ENCODE measurements at places on chromosomes 3 and 15.

GRCh38 chr15:33864360-33865075 is 103.8 kb upstream of the CHRM5 start:
- no peak for DNase-seq

GRCh38 chr3:67495751-67496150 is 158.7 kb downstream of the SUCLG2 start:
- DNase-seq: no peak

- no peak for DNase-seq
Measured at GRCh38 chr15:43189296-43189695, 4.1 kb downstream of the CCNDBP1 start.

DNA sequence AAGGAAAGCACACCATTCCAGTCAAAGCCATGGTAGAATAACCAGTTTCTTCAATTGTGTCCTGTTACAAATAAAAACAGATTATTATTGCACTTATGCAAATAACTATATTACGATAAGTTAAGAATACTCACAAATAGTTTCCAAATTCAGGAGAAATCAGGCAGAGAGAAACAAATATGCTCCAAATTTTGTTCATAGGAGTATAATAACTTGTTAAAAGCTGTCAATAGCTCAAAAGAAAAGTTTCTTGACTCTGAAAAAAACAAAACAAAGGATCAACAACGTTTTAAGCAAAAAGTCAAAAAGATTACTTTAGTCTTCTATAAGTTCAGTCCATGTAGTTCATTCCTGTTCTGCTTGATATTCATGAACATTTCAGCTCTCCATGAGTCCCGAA is 59.7 kb upstream of the BDH1 start:
- DNase-seq: no peak

GRCh38 chr3:117130222-117130621 is 420.6 kb downstream of the TUSC7 start:
- DNase-seq: no peak

DNA sequence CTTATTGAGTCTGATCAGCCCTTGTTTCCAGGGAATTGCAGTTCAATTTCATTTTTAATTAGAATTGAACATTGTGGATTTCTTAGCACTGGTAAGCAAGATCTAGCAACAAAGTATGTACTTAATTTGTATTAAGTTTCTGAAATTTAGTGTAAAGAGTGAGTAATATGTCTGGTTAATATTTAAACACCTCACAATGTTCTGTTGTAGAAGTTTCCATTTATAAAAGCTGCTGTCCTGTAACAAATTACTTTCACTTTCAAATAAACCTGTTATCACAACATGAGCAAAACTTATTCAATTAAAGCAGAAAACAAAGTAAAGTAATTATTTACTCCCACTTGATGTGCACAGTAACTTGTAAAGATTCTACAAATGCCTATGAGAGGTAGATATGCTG is 448.5 kb downstream of the NAALADL2 start:
- DNase-seq: no peak

GRCh38 chr15:71048913-71049675 is 66.2 kb upstream of the THSD4 start:
- no peak for DNase-seq

DNA sequence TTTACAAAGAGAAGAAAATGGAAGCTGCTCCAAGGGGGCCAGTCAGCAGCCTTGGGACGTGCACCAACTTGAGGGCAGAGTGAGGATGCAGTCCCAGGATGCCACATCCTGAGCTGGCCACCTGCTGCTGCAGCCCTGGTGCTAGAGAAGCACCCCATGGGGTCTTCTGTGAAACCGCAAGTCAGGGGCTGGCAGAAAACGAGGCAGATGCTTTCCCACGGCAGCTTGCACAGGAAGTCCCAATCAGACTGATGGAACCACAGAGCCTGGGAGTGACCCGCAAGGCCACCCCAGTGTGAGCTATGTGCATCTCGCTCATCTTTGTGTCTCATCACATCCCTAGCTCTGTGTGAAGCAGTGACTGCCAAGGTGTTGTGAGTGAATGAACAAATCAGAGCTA is 76.5 kb downstream of the NUP210 start:
- DNase-seq: no peak

DNA sequence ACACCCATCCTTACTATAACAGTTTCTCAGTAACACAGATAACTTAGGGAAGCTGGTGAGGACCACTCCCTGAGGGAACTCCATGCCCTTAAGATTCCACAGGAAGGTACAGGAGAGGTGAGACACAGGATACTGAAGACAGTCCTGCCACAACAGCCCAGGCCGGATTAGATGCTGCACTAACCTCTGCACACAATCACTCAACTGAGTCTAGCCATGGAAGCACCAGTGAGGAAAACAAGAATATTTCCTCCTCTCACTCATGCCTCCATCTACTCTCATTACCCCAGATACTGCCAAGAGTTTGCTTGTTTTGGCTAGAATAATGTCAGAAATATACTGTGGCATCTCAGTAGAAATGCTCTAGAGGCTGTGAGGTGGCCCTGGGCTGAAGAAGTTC is 3.7 kb downstream of the ANO10 start:
- no peak for DNase-seq
